ENCODE measurements at places on chromosomes 7 and 10.

DNA sequence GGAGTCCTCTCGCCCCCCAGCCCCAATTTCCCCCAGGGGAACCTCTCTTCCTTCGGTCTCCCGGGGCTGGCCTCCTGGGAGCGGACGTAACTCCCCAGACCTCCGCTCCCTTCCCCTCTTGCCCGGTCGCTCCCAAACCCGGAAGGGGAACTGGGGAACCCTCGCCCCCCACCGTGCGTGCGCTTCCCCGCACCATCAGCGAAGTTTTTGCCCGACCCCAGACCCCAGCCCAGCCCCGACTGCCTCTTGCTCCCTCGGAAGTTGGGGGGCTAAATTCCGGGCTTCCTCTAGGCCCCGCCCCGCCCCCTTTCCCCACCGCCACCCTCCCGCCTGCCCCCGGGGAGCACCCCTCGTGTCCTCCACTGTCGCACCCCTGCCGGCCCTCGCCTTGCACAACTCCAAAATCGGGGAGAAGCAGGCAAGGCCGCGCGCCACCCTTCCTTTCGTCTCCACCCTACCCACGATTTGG is 436 bp downstream of the GNB2 start:
- DNase-seq = peak; percentile 66

- peak; percentile 59 for DNase-seq
Measured at GRCh38 chr7:38222481-38223096, 44.5 kb downstream of the STARD3NL start.

GRCh38 chr10:32937911-32938424 is 20.1 kb downstream of the ITGB1 start:
- peak; percentile 29 for DNase-seq

- DNase-seq = no peak
Measured at GRCh38 chr7:2518737-2519118, 846 bp upstream of the LFNG start.

GRCh38 chr7:128163473-128163872 is 77.6 kb upstream of the LEP start:
- DNase-seq = no peak

DNA sequence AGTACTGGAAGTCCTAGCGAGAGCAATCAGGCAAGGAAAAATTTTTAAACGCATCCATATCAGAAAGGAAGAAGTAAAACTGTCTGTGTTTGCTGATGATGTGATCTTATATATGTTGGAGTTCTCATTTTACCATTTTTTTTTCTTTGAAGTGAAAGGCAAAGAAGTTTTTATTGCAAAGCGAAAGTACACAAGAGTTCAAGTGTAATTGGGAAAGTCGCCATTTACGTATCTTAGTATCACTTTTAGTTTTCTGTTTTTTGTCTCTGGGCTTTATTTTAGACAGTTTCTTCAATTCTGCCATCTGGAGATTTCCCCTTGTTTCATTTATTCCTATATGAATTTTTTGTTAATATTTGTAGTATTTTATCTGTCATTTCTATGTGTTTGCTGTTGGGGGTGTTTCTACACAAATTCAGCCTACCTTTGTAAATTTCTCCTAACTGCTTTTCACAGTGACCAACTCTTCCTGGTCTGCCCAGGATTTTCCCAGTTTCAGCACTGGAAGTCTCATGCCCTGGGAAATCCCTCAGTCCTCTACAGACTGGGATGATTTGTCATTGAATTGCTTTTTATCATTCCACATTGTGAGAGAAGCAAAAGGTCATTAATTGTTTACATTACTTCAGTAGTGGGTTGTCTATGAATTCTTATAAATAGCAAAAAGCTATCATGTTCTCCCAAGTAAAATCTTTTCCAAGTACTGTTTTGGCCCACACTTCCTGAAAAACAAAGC is 23.2 kb downstream of the BET1 start:
- DNase-seq = no peak

GRCh38 chr10:14674376-14675050 is 100.2 kb downstream of the FAM107B start:
- no peak for DNase-seq

- DNase-seq = peak; percentile 61
Measured at GRCh38 chr10:15672469-15672868, 47.3 kb downstream of the ITGA8 start.

DNA sequence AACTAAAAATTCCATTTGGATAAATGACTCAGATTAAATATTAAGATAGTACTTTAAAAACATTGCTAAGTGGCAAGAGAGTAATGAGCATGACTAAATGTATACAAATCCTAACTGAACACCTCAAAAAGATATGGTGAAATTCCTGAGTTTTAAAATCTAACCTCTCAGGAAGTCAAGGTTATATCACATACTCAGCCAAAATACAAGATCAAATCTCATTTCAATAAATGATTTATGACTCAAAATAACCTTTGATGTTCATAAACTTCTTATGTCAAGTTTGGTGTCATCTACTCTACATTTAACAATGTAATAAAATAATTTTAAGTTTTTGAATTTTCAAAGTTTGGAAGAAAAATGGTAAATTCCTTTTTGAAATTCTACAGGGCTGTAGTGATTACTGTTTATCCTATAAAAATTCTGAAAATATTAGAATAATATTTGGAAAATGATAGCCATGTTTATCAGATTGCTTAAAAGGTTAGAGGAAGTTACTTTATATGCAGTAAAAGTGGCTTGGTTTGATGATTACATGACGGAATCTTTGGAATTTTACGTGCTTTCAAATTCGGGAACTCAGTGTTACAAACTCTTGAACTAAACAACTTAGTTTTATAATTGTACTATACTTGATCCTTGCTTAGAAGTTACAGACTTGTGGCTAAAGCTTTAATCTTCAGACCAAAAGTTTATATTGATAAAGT is 43.7 kb downstream of the ASZ1 start:
- no peak for DNase-seq

DNA sequence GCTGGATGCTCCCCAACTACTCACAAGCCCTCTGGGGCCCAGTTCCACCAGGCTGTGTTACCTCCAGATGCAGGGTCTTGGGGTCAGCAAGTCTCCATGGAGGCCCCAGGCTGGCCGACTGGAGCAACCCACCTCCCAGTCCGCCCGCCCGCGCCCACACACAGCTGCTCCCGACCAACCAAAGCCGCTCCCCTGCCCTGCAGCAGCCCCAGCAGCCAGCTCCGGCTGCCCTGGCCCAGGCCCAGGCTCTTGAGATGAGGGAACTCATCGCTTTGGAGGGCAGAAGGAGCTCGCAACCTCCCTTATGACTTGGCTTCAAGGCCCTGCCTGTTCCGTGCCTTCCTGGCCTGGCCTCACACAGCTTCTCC is 47.2 kb downstream of the LRRC20 start:
- no peak for DNase-seq

GRCh38 chr7:121175826-121176225 is 153.0 kb upstream of the WNT16 start:
- no peak for DNase-seq

DNA sequence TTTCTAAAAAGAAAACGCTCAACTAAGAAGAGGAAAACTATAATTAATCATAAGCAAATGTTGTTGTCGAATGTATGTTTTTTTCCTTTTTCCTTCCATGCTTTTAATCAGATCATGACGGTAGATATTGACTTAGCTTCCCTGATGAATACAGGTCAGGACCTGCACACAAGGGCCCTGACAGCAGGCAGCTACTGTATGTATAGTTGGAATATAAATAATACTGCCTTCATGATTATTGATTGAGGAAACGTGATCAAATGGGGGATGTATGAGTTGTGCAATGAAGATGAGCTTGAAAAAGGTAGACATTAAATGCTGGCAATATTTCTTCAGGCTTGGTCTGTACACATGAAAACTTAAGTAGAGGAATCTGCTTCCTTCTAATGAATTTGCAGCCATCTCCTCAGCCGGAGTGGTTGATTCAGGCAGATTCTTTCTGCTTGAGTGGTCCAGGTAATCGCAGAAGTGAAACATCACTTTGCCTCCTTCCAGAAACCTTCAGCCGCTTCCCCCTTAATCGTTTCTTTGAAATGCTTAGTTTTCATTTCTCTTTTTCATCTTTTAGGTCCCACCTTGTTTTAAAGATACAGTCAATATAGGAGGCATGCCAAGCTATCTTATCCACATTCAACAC is 656.5 kb downstream of the SDK1 start:
- no peak for DNase-seq

DNA sequence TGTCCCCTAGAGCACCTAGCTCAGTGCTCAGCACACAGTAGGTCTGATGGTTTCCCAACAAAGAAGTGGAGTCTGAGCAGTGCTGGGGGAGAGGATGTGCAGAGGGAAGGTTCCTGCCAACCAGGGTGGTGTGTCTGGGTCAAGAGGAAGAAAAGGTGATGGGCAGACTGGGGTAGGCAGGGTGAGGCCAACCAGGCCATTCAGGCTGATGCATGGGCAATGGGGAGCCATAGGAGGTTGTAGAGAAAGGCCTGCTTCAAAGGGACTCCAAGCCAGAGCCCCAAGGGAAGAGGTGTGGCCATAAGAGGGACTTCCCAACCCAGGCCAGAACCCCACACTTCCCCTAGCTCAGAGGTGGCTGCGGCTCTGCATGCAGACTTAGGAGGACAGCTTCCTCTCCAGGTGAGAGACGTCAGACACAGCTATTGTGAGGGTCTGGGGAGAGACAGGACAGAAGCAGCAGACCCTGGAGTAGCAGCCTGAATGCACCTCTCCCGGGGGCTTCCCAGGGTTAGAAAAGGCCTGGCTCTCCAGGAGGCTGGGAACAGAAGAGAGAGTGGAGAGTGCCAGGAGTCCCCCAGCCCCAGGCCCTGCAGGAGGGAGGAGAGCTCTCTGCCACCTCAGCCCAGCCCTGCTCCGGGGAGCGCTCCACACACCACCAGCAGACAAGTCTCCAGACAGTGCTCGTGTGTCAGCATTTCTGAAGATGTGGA is 87.4 kb upstream of the ZMIZ1 start:
- DNase-seq = peak; percentile 29

DNA sequence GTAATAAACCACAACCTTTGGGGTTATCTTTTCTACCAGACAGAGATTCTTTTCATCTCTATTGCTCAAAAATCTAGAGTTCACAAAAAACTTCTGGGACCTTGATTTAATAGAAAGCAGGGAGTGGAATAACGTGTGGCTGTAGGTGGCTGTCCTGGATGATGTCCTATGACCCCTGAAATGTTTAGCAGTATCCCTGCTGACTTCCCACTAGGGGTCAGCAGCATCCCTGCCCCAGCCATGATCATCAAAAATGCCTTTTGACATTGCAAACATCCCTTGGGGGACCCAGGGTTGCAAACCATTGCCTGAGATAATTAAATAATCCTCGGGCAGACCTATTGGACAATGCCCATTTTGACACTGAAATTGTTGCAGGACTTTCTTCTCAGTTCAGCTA is 177.1 kb downstream of the USP6NL start:
- DNase-seq = no peak

- DNase-seq = peak; percentile 28
Measured at GRCh38 chr10:61385231-61386001, 67.8 kb downstream of the TMEM26 start.

GRCh38 chr7:157274991-157275427 is 61.8 kb upstream of the DNAJB6 start:
- DNase-seq = peak; percentile 34

- DNase-seq = no peak
Measured at GRCh38 chr10:78846760-78847159, 222.0 kb upstream of the ZMIZ1 start.

DNA sequence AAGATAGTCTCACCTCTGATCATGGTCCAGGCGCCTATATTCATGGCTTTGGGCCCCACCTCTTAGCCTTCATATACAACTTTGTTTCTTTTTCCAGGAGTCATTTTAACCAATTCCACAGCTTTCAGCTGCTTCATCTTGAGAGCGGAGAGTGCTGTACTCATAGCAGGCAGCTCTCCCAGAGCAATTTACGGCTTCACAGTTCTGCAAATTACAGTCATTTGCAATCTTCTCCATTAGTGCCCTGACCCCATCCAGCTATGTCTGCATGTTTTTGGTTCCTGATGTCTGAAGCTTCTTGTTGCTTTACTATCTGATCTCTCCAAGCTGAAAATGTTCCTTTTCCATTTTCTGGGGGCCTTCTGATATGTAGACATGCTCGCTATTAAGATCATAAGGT is 18.0 kb upstream of the MEST start:
- DNase-seq = no peak

GRCh38 chr7:16839646-16840045 is 34.8 kb upstream of the AGR2 start:
- no peak for DNase-seq

DNA sequence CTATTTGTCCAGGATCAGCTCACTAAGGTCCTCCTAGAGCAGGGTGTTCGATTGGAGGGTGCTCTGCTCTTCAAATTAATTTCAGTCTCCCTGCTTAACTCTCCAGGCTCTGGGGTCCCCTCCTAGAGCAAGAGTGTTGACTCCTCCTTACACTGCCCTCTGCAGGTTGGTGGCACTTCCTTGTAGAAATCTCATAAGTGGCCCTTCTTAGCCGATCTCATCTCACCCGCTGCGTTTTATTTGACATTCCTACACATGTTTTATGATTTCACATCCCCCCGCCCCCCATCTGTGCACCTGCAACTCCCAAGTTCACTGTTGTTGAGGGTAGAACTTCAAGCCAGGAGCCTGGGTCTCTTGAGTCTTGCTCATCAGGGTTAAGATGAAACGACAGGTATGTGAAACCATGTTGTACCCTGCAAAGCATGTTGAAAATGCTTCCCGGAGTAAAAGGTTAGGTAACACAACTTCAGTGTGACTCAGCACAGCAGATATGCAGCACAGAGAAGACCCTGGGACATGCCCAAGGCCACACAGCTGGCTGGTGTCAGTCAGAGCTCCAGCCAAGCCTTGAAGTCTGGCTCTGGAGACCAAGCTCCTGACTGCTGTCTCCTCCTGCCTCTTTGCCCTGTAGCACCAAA is 171.2 kb downstream of the PRKAG2 start:
- no peak for DNase-seq

DNA sequence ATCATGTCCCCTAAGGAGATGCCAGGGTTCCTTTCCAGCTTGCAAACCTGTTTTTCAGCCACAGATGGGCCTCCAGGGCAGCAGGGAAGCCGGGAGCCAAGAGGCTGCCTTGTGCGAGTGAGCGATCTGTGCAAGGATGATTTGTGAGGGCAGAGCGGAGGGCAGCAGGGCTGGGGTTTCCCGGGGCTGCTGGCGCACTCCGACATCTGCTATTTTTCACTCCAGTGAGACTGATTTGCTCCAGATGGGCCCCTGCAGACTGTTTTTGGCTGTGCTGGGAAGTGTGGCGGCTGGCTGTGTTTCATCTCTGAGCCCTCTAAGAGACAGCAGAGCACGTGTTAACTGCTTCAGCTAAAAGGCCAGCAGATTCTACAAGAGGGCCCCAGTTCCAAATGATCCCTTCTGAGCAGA is 466.2 kb downstream of the TYW1 start:
- DNase-seq = no peak

- no peak for DNase-seq
Measured at GRCh38 chr10:70664702-70665195, 7.6 kb upstream of the ADAMTS14 start.

DNA sequence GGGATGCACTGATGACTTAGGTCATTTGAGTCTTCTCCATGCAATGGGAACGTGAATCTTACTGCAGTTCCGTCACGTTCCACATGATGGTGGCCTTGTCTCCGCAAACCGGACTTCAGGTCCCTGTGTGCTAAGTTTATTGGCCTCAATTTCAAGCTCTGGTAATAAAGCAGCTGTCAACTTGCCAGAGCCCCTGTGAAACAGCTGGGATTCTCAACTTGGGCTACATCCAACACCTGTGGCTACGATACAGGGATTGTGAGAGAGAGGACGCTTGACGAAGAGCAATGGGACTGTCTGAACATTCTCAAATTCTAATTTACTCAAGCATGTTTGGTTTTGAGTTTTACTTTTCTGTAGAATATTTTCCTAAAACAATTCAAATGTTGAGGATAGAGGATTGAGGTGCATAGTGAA is 174.2 kb downstream of the PTN start:
- peak; percentile 9 for DNase-seq

GRCh38 chr10:114388275-114388674 is 16.0 kb downstream of the AFAP1L2 start:
- DNase-seq = no peak

Data from HL-60 (cell line).